BE2C (cell line): ENCODE measurements at places on chromosomes 6 and 20.

DNA sequence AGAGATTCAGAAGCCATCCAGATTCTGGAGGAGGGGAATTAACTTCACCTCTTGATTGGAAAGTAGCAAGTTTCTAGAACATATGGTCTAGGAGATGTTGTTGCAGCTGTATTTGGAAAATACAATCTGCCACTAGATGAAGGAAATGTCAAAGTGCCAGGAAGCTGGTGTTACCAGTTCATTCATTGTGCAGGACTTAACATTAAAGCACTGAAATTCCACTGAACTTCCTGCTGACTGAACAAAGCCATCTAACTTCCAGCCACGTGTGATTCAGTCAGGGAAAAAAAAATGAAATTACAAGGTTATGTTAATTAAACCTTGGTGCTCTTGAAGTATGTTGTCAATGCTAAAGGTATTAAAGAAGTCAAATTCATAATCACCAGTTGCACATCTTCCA is 321.5 kb upstream of the SASH1 start:
- no peak for DNase-seq

- DNase-seq, result no peak
Measured at GRCh38 chr20:44033344-44033743, 118.7 kb downstream of the TOX2 start.

DNA sequence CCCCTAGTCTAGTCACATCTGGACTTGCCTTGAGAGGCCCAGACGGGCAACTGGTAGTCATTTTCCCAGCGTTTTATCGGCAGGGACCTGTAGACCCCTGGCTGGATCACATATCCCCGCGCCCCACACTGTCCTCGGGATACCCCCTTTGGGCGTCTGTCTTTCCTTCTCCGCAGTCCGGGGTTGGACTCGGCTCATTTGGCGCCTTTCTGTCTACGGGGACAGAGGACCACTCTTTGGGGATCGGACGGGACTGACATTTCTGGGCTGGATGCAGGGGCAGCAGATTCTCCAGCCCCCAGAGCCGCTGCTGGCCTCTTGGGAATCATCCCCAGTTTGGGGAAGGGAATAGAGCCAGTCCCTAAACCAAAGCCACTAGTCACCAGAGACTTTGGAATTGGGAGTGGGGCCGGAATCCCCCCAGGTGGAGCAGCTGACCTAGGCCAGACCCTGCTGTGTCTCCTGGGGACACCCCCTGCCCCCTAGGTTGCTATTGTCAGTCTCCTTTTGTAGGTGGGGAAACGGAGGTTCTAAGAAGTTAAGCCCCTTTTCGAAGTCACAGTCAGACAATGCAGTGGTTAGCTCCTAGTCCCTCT is 734 bp downstream of the FAM110A start:
- no peak for DNase-seq

GRCh38 chr6:91538622-91539021 is 951.8 kb upstream of the MAP3K7 start:
- DNase-seq, result no peak

DNA sequence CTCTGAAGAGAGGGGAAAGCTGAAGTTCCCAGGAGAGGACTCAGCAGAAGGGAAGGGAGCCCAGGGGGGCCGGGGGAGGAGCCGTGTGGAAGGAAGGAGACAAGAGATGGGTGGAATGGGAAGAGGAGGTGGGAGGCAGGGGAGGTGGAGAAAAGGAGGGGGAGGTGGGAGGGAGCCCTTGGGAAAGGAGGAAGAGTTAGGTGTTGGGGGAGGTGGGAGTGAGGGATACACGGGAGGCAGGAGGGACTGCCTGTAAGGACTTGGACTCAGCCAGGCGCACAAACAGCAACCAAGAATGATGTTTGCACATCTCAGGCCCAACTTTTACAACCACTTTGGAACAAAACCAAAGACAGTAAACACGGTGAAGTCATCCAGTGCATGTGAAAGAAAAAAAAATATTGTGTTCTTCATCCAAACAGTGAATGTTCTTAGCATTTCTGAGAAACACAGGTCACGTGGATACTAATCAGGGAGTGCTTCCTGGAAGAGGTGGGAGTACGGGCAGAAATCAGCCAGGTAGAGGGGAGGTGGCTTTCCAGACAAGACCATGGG is 17.4 kb upstream of the LSM14B start:
- no peak for DNase-seq

GRCh38 chr6:137764464-137764863 is 102.6 kb upstream of the TNFAIP3 start:
- DNase-seq, result no peak

DNA sequence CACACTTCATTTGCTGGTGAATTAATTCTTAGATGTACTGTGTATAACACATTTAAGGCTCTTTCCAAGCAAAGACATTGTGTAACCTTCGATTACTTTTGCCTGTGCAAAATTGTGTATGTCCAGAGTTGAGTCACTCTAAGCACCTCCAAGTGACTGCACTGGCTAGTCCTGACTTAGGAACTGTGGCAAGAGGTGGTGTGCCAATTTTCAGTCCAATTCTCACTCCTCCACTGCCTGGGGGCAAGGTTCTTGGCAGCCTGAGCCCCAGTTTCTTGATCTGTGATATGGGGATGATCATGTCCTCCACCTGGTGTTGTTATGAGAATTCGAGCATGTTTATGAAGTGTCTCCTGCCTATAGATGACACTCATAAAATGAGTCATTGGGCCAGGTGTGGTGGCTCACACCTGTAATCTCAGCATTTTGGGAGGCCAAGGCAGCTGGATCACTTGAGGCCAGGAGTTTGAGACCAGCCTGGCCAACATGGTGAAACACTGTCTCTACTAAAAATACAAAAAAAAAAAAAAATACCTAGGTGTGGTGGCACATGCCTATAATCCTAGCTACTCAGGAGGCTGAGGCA is 105.3 kb upstream of the CDYL start:
- no peak for DNase-seq

DNA sequence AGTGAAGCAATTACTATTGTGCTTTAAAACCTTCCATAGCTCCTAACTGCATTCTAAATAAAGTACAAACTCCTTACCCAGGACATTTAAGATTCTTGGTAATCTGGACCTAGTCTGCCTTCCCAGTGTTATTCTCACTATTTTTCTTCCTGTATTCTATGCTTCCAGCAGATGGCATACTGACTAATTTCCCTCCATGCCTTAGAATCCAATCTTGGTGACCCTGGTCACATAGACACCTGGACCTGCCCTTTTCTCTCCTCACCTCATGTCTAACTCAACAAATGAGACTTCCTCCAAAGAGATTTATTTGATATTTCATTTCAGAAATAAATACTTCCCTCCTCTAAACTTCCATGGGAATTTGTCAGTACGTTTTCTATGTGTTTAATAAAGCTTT is 25.8 kb downstream of the ROS1 start:
- DNase-seq, result no peak

- DNase-seq, result no peak
Measured at GRCh38 chr6:17865243-17865642, 122.2 kb downstream of the KIF13A start.

- no peak for DNase-seq
Measured at GRCh38 chr6:17869010-17869752, 118.3 kb downstream of the KIF13A start.

- DNase-seq, result no peak
Measured at GRCh38 chr6:147192278-147192911, 11.8 kb upstream of the STXBP5 start.

DNA sequence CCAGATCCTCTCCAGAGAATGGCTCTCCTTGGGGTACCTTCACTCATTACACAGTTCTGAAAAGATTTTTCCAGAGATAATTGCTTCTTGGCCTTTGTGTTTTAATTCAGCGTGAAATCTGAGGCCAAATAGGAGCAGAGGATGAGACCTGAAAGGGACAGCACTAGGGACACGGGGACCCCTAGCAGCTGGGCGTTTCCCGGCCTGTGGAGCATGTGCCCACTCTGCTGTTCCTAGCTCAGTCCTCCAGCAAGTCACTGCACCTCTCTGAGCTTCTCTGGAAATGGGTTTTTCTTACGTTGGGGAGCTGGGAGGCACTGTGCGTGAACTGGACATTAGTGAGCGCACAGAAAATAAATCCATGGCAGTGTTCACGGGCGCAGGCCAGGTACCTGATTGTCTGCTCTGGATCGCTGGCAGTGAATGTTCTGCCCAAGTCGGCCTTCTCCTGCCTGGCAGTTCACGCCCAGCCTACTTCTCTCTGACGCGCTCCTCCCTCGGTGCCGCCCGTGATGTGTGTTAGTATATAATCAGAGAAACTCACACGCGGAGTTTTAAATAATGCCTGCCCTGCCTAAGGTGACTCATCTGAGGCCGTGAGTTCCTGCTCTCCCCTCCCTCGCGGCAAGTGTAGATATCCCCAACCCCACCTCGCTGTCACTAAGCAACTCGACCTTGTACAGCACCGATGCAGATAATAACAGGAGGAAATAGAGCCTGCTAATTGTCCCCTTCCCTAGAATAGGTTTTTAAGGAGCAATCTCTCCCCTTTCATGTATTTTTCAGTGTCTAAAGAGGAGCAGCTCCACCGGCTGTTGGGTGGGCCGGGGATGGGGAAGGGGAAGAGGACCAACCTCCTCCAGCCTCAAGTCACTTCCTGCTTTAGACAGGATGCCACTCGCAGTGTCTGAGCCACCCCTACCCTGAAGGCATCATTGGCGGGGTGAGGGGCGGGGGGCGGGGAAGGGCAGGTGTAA is 2.7 kb upstream of the TUBB2A start:
- no peak for DNase-seq
